A549 treated with Mapracorat at 1 μM for 4 hours (cell line): ENCODE measurements at places on chromosomes 6 and 20. TPM values are rescaled to one million over a fixed set of nuclear protein-coding genes. Genes with fewer than 3 reads are reported as not detected.

The AIF1 gene
- total RNA-seq = not detected in 5 replicates

The ZGPAT gene
- 22.0 to 30.9 TPM (median 26.9 TPM) in 5 replicates for total RNA-seq

The DNAH8 gene
- total RNA-seq = not detected in 5 replicates

The EYA4 gene
- 8.3 to 10.9 TPM (median 9.2 TPM) in 5 replicates for total RNA-seq

The TBX18 gene
- total RNA-seq = 14.9 to 22.2 TPM (median 20.2 TPM) in 5 replicates

The TNFRSF6B gene
- total RNA-seq = 0.35 to 1.5 TPM (median 0.93 TPM) in 5 replicates

The SEMG1 gene
- total RNA-seq = not detected in 5 replicates

The RPP40 gene
- 17.7 to 24.8 TPM (median 21.8 TPM) in 5 replicates for total RNA-seq
